ENCODE measurements at places on chromosomes 3 and 15.

- no peak for DNase-seq
Measured at GRCh38 chr3:65971293-65972252, 67.1 kb downstream of the MAGI1 start.

GRCh38 chr15:25437777-25438600, 835 bp downstream of the UBE3A start:
- peak; percentile 61 for DNase-seq

- no peak for DNase-seq
Measured at GRCh38 chr3:13475871-13476590, 4.1 kb upstream of the HDAC11 start.

GRCh38 chr3:63405882-63406281, 127.8 kb downstream of the SYNPR start:
- DNase-seq = no peak

GRCh38 chr3:184489268-184489841, 72.2 kb upstream of the EPHB3 start:
- DNase-seq = no peak

GRCh38 chr3:45885979-45886705, at the start of gene CCR9:
TSS of gene CCR9 (plus strand) at chr3:45886543. CDS start at chr3:45894934, 8,391 bp downstream.
- DNase-seq = no peak

- peak; percentile 78 for DNase-seq
Measured at GRCh38 chr15:92098869-92099268, 245.4 kb downstream of the SLCO3A1 start.

GRCh38 chr15:94478763-94479162, 247.4 kb downstream of the MCTP2 start:
- no peak for DNase-seq

- DNase-seq = no peak
Measured at GRCh38 chr3:12328132-12328836, 39.4 kb downstream of the PPARG start.

GRCh38 chr3:185151964-185152409, 873 bp downstream of the C3orf70 start:
- DNase-seq = no peak

DNA sequence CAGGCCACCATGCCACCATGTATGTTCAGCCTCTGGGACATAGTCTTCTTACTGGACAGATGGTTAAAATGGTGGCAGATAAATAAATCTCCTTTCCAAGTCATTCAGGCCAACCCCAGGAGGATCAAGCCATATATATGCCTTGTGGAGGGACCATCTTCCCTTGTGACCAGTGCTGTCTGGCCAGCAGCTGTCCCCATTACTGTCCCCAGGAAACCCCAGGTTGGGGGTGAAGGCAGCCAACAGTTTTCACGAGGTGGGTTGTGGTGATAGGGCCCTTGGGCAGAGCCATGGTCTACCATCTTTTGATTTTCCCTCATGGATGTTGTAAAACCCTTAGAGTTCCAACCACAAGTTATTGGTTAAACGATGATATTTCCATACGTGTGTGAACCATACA, 48.7 kb upstream of the PCSK6 start:
- no peak for DNase-seq

GRCh38 chr3:93969997-93970396, 3.7 kb downstream of the PROS1 start:
- DNase-seq = no peak

- DNase-seq = peak; percentile 77
Measured at GRCh38 chr15:84816694-84817465, at the start of gene ALPK3. TSS of gene ALPK3 (plus strand) at chr15:84817356. CDS start at chr15:84817453, 97 bp downstream.

- no peak for DNase-seq
Measured at GRCh38 chr3:109114746-109115145, 3.2 kb downstream of the MORC1 start.

GRCh38 chr3:142644502-142644901, 48.3 kb downstream of the PLS1 start:
- DNase-seq = no peak

DNA sequence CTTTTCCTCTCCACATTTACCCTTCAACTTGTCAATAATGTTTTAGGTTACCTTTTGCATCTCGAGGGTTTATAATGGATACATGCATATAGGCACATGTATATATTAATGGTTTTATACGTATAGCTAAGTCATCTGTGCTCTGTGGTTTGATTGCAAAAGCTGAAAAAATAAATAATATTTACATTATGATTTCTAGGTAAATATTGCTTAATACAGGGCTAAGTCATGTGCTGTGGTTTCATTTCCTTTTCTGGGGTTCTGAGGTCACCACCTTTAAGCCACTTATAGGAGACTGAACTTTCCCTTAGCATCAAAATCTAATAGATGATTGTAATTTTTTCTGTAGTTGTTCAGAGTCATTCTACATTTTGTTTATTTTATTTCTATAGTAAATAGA, 33.1 kb downstream of the LPP start:
- DNase-seq = no peak
